ENCODE measurements at places on chromosomes 16 and 17. TPM values are rescaled to one million over a fixed set of nuclear protein-coding genes. Genes with fewer than 3 reads are reported as not detected.

SPECC1 gene
- 30.9 TPM for total RNA-seq

LLGL1 gene
- total RNA-seq, result 32.2 TPM

MMP28 gene
- total RNA-seq, result 2.8 TPM

RUNDC3A gene
- total RNA-seq, result not detected

AHSP gene
- not detected for total RNA-seq

MRM3 gene
- total RNA-seq, result 21.1 TPM

PRCD gene
- total RNA-seq, result 4.3 TPM

MT1A gene
- 5.3 TPM for total RNA-seq

CES1 gene
- 41.1 TPM for total RNA-seq

HOXB13 gene
- total RNA-seq, result not detected

KRTAP16-1 gene
- not detected for total RNA-seq

GPR179 gene
- total RNA-seq, result under 0.01 TPM

KRTAP4-5 gene
- total RNA-seq, result not detected

DNA sequence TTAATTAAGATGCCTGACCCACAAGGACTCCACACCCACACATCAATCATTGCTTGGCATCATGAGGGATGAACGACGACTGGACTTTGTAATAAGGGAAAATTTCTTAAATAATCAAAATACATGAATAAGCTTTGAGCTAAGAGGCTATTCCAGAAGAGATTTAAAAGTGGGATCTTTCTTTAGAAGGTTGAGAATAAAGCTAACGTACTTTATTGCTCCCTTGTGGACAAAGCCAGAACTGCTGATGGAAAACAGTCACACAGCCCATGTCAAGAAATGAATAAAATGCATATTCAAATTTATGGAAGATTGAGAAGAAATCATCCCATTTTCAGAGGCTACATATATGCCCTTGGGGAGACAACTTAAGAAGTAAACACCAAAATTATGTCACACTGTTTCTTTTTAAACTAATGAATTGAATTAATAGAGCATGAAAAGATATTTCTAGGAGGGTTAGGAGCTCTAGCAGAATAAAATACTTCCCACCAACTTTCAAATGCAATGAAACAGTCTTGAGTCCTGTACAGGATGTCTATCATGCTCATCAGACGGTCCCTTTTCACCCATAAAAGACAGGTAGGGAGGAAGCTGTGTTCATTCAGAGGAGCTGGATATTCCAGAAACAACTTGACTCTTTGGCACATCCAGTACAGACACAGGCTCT lies 60.2 kb upstream of the PHOSPHO1 start:
- peak; percentile 49 for DNase-seq

DNA sequence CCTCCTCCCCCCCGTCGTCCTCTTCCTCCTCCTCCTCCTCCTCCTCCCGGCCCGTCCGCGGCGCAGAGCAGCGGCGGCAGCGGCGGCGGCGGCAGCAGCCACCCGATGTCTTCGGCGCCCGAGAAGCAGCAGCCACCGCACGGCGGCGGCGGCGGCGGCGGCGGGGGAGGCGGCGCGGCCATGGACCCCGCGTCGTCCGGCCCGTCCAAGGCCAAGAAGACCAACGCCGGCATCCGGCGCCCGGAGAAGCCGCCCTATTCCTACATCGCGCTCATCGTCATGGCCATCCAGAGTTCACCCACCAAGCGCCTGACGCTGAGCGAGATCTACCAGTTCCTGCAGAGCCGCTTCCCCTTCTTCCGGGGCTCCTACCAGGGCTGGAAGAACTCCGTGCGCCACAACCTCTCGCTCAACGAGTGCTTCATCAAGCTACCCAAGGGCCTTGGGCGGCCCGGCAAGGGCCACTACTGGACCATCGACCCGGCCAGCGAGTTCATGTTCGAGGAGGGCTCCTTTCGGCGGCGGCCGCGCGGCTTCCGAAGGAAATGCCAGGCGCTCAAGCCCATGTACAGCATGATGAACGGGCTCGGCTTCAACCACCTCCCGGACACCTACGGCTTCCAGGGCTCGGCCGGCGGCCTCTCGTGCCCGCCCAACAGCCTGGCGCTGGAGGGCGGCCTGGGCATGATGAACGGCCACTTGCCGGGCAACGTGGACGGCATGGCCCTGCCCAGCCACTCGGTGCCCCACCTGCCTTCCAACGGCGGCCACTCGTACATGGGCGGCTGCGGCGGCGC lies at the start of gene FOXF1:
Gene FOXF1, plus strand, starts transcription at position 63 of the 797 bp plus-strand sequence. Its CDS starts 43 bp downstream, at position 106.
- peak; percentile 81 for DNase-seq

DNA sequence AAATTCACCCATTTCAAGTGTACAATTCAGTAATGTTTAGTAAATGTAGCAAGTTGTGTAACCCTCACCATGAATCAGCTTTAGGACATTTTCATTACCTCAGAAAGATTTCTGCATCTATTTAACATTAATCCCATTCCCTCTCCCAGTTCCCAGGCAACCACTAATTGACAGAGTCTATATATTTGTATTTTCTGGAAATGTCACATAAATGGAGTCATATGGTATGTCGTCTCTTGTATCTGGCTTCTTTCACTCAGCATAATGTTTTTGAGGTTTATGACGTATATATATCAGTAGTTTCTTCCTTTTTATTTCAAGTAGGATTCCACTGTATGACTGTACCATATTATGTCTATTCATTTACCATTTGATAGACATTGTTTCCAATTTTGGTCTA lies 199.8 kb downstream of the CYB561 start:
- peak; percentile 28 for DNase-seq

DNA sequence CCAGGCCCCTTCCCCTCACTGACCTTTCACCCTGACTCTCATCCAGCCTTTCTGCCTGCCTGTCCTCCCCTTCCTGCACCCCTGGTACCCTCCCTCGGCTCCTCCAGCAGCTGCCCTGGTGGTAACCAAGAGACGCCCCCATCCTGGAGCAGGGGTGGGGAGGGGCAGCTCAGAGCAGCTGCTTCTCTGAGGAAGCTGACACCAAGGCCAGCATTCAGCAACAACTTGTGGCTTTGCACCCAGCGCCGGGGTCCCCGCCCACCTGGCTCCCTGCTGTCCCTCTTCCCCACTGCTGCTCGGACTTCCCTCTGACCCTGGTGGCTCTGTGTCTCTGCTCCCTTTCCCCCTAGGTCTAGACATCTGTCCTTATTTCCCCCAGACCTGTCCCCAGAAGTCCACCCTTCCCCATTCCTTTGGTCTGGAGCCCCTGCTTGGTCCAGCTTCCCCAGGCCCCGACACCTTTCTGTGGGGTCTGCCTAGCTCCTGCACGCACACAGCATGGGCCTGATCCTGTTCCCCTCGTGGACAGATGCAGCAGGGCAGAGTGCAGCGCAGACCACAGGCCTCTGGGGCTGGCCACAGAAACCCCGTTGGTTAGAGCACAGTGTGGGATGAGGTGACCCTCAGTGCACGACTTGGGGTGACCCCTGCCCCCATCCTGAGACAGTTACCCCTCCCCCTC lies 1.2 kb upstream of the ATP2A1 start:
- DNase-seq, result no peak

- no peak for DNase-seq
These were observed 25.3 kb downstream of the RPTOR start for GRCh38 chr17:80569924-80570323.

GRCh38 chr16:17396762-17397498 lies 73.8 kb downstream of the XYLT1 start:
- DNase-seq, result peak; percentile 78

DNA sequence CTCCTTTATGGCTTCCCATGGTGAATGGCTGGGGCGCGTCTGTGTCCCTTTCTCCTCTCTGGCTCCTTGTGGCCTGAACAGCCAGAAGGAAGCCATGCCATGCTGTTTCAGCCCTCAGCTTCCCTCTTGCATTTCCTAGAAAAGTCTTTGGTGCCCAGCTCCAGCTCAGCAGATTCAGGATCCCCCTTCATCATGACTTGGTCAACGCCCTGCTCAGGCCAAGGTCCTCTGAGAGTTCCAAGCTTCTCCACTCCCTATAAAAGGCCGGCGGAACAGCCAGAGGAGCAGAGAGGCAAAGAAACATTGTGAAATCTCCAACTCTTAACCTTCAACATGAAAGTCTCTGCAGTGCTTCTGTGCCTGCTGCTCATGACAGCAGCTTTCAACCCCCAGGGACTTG lies at the start of gene CCL13:
Gene CCL13, plus strand, starts transcription at position 287 of the 400 bp plus-strand sequence. Its CDS starts 47 bp downstream, at position 334.
- DNase-seq, result no peak

GRCh38 chr17:71482625-71483024 lies 638.2 kb upstream of the SOX9 start:
- no peak for DNase-seq

DNA sequence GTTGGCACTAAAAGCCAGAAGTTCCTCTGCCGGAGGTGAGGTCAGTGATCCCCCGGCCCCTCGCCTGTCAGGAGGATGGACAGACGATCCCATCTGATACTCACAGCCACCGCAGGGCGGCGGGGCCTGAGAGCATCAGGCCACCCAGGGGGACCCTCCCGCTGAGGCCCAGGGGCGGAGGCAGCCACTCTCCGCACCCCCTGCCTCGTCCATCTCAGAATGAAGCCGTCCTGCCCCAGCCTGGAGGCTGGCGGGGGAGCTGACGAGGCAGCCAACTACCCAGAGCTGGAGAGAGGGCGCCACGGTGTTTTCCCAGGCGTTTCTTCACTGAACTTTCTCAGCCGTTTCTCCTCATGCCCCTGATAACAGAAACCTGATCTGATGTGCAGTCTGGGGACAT lies 22.6 kb downstream of the TPSD1 start:
- DNase-seq, result no peak

DNA sequence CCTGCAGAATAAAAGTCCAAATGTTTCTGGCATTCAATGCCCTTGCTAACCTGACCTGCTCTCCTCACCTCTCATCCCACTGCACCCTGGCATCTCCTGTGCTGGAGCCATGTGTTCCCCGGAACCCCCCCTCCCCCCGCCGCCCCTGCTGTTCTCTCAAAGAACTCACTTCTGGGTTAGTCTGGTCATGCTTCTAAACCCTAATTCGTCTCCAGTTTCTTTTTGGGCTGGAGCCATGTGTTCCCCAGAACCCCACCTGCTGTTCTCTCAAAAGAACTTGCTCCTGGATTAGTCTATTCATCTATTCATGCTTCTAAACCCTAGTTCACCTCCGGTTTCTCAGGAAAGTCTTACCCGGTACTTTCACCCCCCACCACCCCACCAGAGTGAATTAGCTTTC lies 808 bp upstream of the ALOX15 start:
- DNase-seq, result no peak

GRCh38 chr17:63190821-63191370 lies 224.9 kb downstream of the TANC2 start:
- DNase-seq, result no peak

- peak; percentile 30 for DNase-seq
These were observed 568 bp upstream of the TNK1 start for GRCh38 chr17:7380321-7380720.

GRCh38 chr17:75688209-75688825 lies 21.2 kb downstream of the SAP30BP start:
- no peak for DNase-seq

DNA sequence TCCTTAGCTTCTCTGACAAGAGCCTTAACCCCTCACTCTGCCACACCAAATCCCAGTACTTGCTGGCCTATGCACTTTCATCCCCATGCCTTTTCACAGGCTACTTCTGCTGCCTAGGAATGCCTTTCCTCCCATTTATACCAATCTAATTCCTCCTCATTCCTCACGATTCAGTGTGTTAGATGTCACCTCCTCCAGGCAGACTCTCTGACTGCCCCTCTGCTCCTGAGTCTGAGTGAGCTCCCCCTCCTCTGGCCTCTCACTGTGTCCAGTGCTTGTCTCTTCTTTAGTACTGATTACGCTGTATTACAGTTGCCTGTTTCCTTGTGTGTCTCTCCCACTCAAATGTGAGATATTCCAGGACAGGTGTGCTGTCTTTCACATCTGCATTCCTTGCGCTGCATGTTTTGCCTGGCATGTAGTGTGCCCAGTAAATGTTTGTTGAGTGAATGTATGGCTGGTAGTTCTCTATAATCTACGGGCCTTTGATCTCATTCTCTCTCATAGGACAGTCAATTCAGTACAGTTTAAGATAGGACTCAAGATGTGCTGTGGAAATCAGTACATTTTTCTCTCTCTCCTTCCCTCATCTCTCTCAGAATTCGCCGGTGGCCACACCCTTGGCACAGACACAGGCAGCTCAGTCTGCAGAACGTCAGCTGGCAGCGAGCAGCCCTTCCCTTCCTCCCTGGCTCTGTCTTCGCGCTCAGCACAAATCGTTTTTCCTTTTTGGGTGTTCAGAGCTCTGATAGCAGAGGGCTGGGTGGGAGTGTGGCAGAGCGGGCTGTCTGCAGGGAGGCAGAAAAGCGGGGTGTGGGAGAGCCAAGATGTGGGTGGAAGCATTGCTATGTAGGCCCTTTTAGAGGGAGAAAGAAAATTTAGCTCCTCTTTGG lies 18.5 kb downstream of the ARL4D start:
- peak; percentile 77 for DNase-seq

DNA sequence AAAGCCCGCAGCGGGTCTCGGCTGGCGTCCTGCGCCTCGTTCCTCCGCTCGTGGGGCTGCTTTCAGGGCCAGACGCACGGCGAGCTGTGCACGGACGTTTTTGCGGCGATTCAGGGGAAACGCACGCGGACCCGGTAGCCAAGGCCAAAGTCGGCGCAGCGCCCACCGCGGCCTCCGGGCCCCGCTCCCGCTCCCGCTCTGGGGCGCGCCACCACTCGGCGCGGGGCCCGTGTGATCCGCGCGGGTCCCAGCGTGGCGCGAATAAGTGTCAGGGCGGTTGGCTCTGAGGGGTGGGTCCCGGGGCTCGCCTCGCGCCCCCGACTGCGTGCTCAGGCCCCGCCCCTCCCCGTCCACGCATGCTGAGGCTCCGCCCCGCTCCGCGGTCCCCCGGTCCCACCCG lies 694 bp upstream of the TBCD start:
- peak; percentile 37 for DNase-seq

GRCh38 chr17:64442541-64442971 lies 6.4 kb upstream of the MILR1 start:
- no peak for DNase-seq

GRCh38 chr17:61444831-61445230 lies 7.4 kb upstream of the TBX4 start:
- DNase-seq, result peak; percentile 66

DNA sequence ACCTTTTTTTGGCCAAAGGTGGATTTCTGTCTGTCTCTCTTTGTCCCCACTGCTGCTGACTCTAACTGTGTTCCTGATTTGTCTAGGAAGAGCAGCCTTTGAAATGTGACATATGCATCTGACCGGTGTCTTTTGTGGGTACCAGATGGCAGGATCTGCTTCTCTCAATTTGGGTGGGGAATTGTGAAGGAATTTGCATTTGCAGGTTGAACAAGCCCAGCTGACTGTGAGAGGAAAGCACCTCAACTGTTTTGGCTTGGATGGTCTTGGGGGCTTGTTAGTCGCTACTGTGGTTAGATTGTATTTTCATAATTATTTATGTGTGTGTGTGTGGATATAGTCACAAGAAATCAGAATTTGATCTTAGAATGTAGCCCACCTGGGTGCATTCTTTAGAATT lies 37.7 kb upstream of the LCMT1 start:
- no peak for DNase-seq

GRCh38 chr17:66695098-66695497 lies 139.8 kb upstream of the CACNG5 start:
- DNase-seq, result no peak

- DNase-seq, result no peak
These were observed 3.3 kb upstream of the ACSF2 start for GRCh38 chr17:50422738-50423137.

GRCh38 chr16:4052096-4052495 lies 64.1 kb downstream of the ADCY9 start:
- DNase-seq, result no peak

GRCh38 chr16:59108374-59108773 lies 374.3 kb upstream of the GOT2 start:
- DNase-seq, result no peak

GRCh38 chr17:18967916-18968315 lies 16.0 kb downstream of the SLC5A10 start:
- DNase-seq, result no peak

GRCh38 chr16:48963901-48964615 lies 317.6 kb downstream of the CBLN1 start:
- peak; percentile 78 for DNase-seq
